ENCODE measurements at places on chromosomes 16 and 17. TPM values are rescaled to one million over a fixed set of nuclear protein-coding genes. Genes with fewer than 3 reads are reported as not detected.

The TSPOAP1 gene
- 1.1 TPM for total RNA-seq

The NOS2 gene
- not detected for total RNA-seq

The SLFN14 gene
- total RNA-seq, result not detected

The ANKS4B gene
- not detected for total RNA-seq

- DNase-seq, result no peak
- peaks cover 8% of the 10 kb centered on the region for H3K4me1 ChIP-seq
- peaks cover 5% of the 10 kb centered on the region for H3K27me3 ChIP-seq
- no peak overlapping the region for H3K27ac ChIP-seq
- H3K4me3 ChIP-seq, result no peak overlapping the region
Observed at GRCh38 chr16:17529982-17530760, 59.4 kb upstream of the XYLT1 start.

- DNase-seq, result no peak
Observed at GRCh38 chr17:13775450-13775849, 173.7 kb upstream of the HS3ST3A1 start.

- no peak overlapping the region for H3K27ac ChIP-seq
- H3K36me3 ChIP-seq, result no peaks in the 10 kb centered on the region
- H3K4me3 ChIP-seq, result no peak overlapping the region
- H3K4me1 ChIP-seq, result no peaks in the 10 kb centered on the region
- DNase-seq, result no peak
- H3K27me3 ChIP-seq, result peaks cover 11% of the 10 kb centered on the region
Observed at GRCh38 chr17:71099003-71099714, 929.8 kb downstream of the KCNJ2 start.

- H3K4me1 ChIP-seq, result peaks cover 21% of the 10 kb centered on the region
- H3K4me3 ChIP-seq, result peak within 1 kb of the TSS; percentile 90
- H3K27me3 ChIP-seq, result peaks cover 1% of the 10 kb centered on the region
- no peaks in the 10 kb centered on the region for H3K36me3 ChIP-seq
- peak; percentile 71 for DNase-seq
Observed at GRCh38 chr17:80035937-80036714, at the start of gene CCDC40. CCDC40 (plus strand) TSS chr17:80036642; CDS start chr17:80036663, 21 bp downstream.

GRCh38 chr16:85556456-85557082, 56.6 kb upstream of the GSE1 start:
- H3K27me3 ChIP-seq, result no peaks in the 10 kb centered on the region
- peaks cover 27% of the 10 kb centered on the region for H3K4me1 ChIP-seq
- H3K4me3 ChIP-seq, result peak overlapping the region; percentile 92
- H3K36me3 ChIP-seq, result peaks cover 7% of the 10 kb centered on the region
